ENCODE measurements at places on chromosomes 12 and 14.

- DNase-seq, result no peak
Observed at GRCh38 chr12:48671231-48671856, 10.7 kb downstream of the KANSL2 start.

DNA sequence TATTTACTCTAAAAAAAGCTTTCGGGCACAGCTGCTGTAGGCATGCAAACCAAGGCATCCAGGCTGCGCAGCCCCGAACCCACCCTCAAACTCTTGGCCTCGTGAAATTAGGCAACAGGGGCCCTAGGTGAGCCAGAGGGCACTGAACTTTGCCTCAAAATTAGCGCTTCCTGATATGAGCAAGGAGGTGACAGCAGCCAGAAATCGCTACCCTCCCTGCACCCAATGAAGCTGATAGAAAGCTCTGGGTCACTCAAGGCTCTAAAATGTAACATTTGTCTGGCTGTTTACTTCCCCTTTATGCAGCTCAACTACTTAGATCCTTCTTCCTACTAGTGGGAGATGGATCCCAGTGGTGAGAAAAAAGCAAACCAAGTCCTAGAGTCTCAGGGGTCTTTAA lies 61.8 kb downstream of the PITPNM2 start:
- peak; percentile 84 for DNase-seq

- DNase-seq, result no peak
Observed at GRCh38 chr14:69002069-69002468, 23.0 kb upstream of the ACTN1 start.

GRCh38 chr14:62429683-62430082 lies 615.6 kb downstream of the KCNH5 start:
- DNase-seq, result no peak

DNA sequence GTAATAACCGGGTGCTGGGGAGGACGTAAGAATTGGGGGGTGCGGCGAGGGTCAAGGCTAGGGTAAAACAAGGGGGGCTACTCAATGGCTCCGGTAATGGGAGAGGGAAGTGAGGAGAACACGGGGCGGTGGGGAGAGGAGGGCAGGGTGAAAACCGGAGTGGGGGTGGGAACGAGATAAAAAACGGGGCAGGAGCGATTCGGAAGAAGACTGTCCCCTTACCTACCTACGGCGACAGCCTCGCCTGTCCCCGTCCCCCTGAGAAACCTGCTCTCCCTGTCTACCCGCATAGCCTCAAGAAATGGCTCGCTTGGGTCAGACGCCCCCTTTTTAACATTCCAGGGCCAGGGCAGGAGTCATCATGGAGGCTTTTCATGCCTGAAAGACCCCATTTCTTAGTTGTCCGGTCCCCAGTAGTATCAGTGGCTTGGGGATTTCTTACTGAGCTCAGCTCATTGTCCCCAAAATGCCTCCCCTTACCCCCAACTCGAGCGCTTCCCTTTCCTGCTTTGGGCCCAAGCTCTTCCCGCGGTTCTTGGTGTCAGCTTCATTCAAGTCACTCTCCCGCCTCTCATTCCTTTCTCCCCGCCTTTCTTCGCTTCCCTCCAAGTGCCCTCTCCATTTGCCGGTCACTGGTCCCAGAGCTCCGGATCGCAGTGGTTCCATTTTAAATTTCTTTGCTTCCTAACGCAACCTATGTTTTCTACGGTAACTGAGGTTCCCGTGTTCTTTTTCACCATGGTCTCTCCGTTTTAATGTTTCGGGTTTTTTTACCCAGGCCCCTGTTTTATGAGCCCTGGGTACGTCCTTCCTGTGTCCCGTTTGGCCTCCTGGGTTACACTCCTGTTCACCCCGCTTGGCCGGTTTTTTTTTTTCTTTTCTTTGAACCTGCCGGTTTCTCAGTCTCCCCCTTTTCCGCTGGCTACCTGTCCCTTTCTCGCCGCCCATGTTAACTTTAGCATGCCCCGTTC lies 1.2 kb upstream of the WSB2 start:
- DNase-seq, result peak; percentile 62

DNA sequence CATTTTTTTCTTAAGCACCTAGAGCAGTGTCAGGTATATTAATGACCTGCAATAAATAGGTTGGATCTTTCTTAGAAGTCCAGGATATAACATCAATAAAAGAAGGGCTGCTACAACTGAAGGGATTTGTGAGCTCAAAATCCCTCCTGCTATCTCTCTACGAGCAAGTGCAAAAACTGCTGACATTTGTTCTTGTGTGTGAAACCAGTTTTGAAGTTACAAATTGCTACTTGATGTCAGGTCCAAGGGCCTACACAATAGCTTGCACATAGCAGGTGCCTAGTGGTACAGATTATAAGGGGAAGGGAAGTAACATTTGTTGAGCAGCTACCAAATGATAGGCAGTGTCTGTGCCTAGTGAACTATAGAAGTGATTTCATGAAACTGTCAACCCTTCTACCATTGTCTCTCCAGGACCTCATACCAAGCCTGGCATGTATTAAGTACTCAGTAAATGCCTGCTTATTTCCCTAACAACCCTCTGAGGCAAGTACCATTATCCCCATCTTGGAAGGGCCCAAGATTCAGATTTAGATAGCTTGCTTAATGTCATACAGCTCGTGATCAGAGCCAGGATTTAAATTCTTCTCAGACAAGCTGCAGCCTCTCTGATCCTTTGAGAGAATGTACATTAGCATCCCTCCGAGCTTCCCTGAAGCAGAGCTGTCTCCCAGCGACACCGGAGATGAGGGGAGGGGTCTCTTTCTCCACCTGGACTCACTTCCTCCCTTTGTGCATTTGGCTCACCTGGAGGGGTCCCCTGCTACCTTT lies 300.3 kb downstream of the ZFP36L1 start:
- no peak for DNase-seq

Measured in KBM-7 (cell line).